Stimulated activated CD8-positive, alpha-beta memory T cell treated with anti-CD3 and anti-CD28 coated beads, Interleukin-7, amount 100 ng/mL, for 24 hours (primary cell): ENCODE measurements at places on chromosomes 12 and 14.

GRCh38 chr12:71236133-71236660 lies 78.4 kb upstream of the TSPAN8 start:
- no peak for DNase-seq

DNA sequence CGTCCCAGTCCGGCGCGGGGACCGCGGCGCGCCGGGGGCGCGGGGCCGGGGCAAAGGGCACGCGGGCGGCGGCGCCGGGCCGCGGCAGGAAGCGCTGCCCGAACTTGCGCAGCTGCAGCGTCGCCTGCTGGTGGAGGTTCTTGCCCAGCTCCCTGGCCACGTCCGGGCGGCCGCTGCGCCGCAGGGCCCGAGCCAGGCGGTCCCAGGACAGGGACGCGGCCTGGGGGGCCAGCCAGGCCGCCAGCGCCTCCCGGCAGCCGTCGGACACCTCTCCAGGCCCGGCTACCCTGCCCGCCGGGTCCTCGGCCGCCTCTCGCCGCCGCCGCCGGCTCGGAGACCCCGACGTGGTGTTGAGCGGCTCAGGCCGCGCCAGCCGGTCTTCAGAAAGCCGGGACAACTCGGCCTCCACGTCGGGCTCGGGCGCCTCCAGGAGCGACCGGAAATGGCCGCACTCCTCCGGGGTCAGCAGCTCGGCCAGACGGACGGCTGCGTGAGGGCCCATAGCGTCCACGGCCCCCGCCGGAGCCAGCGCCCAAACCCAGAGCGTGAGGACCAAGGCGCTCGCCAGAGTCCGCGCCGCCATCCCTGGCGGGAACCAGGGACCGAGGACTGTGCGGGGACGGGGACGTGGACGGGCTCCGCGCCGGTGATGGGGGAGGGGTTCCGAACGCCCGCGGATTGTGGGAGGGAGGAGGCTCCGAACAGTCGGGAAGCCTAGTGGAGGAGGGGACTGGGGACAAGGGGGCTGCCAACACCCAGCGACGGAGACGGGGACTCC lies 34.0 kb downstream of the FIGNL2 start:
- peak; percentile 29 for DNase-seq

DNA sequence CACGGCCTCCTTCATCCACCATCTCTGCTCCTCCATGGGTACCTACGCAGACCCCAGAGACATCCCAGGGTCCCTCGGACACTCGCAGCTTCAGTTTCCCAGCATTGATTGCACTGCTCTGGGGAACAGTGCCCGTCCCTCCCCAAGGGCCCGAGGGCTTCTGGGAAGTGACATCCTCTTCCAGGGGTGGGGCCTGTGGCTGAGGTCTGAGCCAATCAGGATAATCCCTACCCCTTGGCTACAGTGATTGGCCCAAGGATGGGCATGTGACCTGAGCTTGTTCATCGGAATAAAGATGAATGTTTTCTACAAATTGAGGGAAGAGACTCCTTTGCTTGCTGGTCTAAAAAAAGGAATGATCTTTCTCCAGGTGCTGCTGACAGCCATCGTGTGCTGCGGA lies 37.3 kb upstream of the MYL2 start:
- DNase-seq: no peak

GRCh38 chr12:27333403-27334009 lies 870 bp downstream of the BMAL2 start:
- no peak for DNase-seq
